ENCODE measurements at places on chromosomes 11 and 22.
A peak's percentile ranks its signal among the peaks of the same experiment; 100 is the strongest.

GRCh38 chr11:115965767-115966504, 461.7 kb upstream of the CADM1 start:
- DNase-seq: no peak
- no peaks in the 10 kb centered on the region for H3K4me1 ChIP-seq
- H3K27ac ChIP-seq: no peak overlapping the region
- no peaks in the 10 kb centered on the region for H3K27me3 ChIP-seq
- H3K36me3 ChIP-seq: peaks cover 4% of the 10 kb centered on the region
- H3K4me3 ChIP-seq: no peak overlapping the region

DNA sequence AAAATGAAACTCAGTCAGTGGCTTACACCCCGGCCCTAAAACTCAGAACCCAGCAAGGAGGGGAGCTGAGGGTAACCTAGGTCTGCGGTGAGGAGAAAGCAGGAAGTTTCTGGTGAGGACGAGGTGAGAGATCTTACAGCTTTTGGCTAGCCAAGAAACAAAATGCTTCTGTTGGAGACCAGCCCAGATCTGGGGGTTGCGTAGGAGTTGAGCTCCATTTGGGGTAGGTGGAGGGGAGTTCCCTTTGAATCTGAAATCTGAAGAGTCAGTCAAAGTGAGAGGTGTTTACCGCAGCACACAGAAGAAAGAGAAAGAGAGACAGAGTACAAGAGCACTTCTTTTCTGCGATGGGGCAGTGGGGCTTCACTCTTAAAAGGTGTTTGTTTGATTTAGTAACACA, 29.6 kb downstream of the EHF start:
- H3K4me1 ChIP-seq: peaks cover 25% of the 10 kb centered on the region
- DNase-seq: peak; percentile 92
- H3K27ac ChIP-seq: peak overlapping the region; percentile 18
- H3K36me3 ChIP-seq: peaks cover 5% of the 10 kb centered on the region
- H3K4me3 ChIP-seq: peak overlapping the region; percentile 44

DNA sequence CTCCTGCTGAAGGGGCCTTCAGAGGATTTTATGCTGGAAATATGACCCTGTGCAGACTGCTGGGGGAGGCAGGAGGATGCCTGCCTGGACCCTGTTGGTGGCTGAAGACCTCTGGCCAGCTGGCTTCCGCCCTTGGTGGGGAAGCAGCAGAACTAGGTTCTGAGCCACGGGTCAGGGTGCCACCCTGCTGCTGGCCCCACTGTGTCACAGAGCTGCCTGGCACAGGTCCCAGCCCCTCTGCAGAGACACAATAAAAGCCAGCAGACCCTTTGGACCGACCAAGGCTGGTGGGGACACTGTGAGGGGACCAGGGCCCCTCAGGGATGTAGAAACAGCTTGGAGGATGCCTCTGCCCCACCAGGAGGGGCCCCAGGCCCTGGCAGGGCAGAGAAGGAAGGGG, 6.9 kb upstream of the SREBF2 start:
- H3K27me3 ChIP-seq: no peaks in the 10 kb centered on the region
- no peaks in the 10 kb centered on the region for H3K36me3 ChIP-seq
- no peak for DNase-seq
- peaks cover 31% of the 10 kb centered on the region for H3K4me1 ChIP-seq

DNA sequence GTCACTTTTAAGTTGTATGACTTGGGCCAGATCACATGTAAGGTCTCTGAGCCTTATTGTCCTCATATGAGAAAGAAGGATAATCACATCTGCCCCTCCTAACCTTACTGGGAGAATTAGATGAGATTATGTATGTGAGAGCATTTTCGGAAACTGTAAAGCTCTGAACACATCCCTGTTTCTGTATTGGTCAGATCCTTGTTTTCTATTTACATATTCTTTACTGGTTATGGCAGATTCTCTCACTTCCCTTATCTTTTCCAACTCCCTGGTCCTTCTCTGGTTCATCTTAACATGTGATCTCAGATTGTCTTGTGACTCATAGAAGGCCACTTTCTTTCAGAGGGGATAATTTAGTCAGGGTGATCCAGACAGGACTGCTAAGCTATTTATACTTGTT, 41.8 kb downstream of the CCDC81 start:
- H3K27me3 ChIP-seq: no peaks in the 10 kb centered on the region
- DNase-seq: no peak
- no peak overlapping the region for H3K27ac ChIP-seq
- no peaks in the 10 kb centered on the region for H3K4me1 ChIP-seq

- H3K4me1 ChIP-seq: no peaks in the 10 kb centered on the region
- no peaks in the 10 kb centered on the region for H3K36me3 ChIP-seq
- H3K27ac ChIP-seq: no peak overlapping the region
- no peak for DNase-seq
- H3K4me3 ChIP-seq: no peak overlapping the region
These were observed 105.3 kb downstream of the MORC2 start for GRCh38 chr22:30863081-30863833.

GRCh38 chr22:39808081-39808480, 85.5 kb downstream of the ENTHD1 start:
- H3K4me3 ChIP-seq: no peak overlapping the region
- DNase-seq: no peak
- H3K27ac ChIP-seq: no peak overlapping the region
- peaks cover 36% of the 10 kb centered on the region for H3K27me3 ChIP-seq
- H3K4me1 ChIP-seq: peaks cover 6% of the 10 kb centered on the region

DNA sequence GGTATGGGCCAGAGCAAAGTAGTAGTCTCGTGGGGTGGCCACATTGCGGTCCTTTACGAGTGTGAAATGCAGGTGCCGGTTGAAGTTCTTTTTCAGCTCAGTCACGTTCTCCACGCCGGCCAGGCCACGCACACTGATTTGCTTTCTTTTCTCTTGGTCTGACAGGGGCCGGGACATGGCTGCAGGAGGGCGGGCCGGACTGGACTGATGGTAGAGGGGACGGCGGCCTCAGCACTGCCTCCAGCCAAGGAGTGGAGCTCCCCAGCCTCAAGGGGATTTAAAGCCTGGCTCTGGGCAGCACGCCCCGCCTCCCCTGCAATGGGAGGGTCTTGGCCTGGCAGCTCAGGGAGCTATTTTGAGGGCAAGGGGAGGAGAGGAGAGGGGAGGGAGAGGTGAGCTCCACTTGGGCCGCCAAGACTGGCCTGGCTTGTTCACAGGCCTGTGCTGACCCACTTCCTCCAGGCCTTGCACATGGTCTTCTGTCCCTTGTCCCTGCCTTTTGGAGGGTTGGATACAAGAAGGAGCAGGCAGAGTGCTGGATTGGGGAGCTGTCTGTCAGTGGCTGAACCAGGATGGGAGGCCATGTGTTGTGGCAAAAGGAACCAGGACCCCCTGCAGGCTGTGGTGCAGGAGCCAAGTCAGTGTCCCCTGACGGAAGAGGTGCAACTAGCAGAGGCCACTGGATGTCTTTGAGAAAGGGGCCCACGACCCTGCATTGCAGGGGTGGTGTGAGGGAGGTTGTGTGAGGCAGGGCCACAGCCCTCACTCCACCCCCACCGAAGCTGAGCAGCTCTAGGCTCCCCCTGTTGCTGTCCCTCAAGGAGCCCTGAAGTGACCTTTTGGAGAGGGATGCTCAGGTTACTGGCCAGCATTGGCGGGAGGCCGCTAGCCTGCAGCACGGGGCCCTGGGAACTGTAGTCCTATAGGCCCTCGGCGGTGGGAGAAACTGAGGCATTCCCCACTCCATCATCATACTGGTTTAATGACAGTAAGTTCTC, at the start of gene PYGM:
Gene PYGM (minus strand): TSS at position 253 of the 998 bp plus-strand sequence. CDS start 76 bp downstream, at position 177.
- peaks cover 54% of the 10 kb centered on the region for H3K4me1 ChIP-seq
- H3K36me3 ChIP-seq: peaks cover 14% of the 10 kb centered on the region
- peak within 1 kb of the TSS; percentile 55 for H3K4me3 ChIP-seq
- H3K27me3 ChIP-seq: no peaks in the 10 kb centered on the region
- peak; percentile 60 for DNase-seq

DNA sequence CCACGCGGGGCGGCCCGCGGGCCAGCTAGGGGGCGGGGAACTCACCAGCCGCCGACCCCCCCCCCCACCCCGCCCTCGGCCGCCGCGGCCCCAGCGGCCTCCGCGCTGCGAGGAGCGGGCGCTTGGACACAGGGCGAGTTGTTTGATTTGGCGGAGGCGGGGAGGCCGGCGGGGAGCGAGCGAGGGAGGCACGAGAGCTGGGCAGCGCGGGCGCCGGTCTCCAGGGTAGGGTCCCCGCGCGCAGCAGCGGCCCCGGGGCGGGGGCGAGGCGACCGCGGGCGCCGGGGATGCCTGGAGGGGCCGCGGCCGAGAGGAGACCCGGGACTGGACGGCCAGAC, 64.4 kb downstream of the NAV2 start:
- no peak for DNase-seq
- H3K4me1 ChIP-seq: no peaks in the 10 kb centered on the region
- H3K4me3 ChIP-seq: no peak overlapping the region
- H3K27me3 ChIP-seq: peaks cover 60% of the 10 kb centered on the region

GRCh38 chr11:5937868-5938602, 4.0 kb upstream of the OR56A3 start:
- H3K4me1 ChIP-seq: no peaks in the 10 kb centered on the region
- H3K27ac ChIP-seq: no peak overlapping the region
- H3K36me3 ChIP-seq: no peaks in the 10 kb centered on the region
- peaks cover 14% of the 10 kb centered on the region for H3K27me3 ChIP-seq
- H3K4me3 ChIP-seq: no peak overlapping the region

DNA sequence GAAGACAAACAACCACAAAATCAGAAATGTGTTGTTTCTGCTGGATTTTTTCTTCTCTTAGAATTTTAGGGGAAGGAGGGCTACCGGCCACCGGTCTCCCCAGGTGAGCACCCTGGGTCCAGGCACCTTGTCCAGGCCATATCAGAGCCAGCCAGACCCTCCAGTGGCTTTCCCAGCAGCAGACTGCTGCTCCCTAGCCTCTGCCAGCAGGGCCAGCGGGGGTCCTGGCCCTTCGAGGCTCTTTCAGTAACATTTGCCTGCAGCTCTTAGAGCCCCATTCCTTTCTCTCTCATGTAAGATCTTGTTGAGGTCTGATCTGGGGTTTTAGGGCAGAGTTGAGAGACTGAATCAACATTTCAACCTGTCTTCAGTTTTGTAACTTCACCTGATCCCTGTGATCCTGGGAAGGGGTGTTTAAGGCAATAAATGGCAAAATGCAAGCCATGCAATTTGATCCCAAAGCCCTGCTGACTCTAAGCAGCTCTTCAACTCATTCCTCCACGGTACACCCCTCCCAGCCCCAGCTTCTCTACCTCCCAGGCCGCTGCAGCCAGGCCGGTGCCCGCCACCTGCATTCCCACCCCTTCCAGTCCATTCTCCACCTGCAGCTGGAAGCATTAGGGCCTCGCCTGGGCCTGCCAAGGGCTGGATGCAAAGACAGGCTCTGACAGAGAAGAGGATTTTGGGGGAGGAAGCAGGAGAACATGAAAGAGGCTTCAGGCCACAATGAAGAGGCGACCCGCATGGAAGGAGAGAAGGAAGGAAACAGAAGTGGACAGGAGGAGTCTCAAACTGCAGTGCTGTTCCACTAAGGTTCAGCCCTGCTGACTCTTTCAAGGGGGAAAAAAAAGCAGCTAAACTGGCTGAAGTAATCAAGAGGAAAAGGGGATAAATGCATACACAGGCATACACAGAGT, 113.0 kb upstream of the FGF3 start:
- H3K27me3 ChIP-seq: peaks cover 8% of the 10 kb centered on the region
- no peaks in the 10 kb centered on the region for H3K4me1 ChIP-seq
- DNase-seq: peak; percentile 18
- no peak overlapping the region for H3K4me3 ChIP-seq
- H3K36me3 ChIP-seq: no peaks in the 10 kb centered on the region

GRCh38 chr11:86313793-86314192, 11.8 kb downstream of the HIKESHI start:
- H3K27me3 ChIP-seq: no peaks in the 10 kb centered on the region
- H3K4me1 ChIP-seq: peaks cover 37% of the 10 kb centered on the region
- DNase-seq: no peak
- no peak overlapping the region for H3K4me3 ChIP-seq
- peak overlapping the region; percentile 60 for H3K27ac ChIP-seq

DNA sequence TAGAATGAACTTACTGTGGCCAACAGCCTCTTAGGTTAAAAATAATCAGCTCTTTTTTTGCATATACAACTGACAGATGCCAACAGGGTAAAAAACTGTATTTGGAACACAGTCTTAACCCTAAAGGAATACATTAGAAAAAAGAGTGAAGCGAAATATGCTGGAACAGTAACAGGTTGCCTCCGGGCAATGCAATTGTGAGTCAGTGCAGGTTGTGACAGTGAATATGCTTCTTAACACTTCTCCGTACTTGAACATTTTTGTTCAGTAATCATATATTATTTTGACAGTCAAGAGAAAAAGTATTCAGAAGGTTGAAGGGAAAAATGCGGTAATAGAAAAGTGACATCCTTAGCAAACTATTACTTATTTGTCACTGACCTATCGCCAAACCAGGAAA, 98.5 kb downstream of the DBX1 start:
- H3K27me3 ChIP-seq: peaks cover 8% of the 10 kb centered on the region
- H3K4me3 ChIP-seq: no peak overlapping the region
- no peaks in the 10 kb centered on the region for H3K36me3 ChIP-seq
- no peak for DNase-seq

- H3K27me3 ChIP-seq: no peaks in the 10 kb centered on the region
- no peak overlapping the region for H3K4me3 ChIP-seq
- H3K27ac ChIP-seq: peak overlapping the region; percentile 22
- no peak for DNase-seq
- H3K36me3 ChIP-seq: no peaks in the 10 kb centered on the region
These were observed 87.6 kb upstream of the PICALM start for GRCh38 chr11:86156397-86156955.

GRCh38 chr11:128553662-128554362, 33.5 kb downstream of the ETS1 start:
- H3K36me3 ChIP-seq: no peaks in the 10 kb centered on the region
- peak overlapping the region; percentile 87 for H3K4me3 ChIP-seq
- H3K27me3 ChIP-seq: no peaks in the 10 kb centered on the region
- peaks cover 50% of the 10 kb centered on the region for H3K4me1 ChIP-seq

DNA sequence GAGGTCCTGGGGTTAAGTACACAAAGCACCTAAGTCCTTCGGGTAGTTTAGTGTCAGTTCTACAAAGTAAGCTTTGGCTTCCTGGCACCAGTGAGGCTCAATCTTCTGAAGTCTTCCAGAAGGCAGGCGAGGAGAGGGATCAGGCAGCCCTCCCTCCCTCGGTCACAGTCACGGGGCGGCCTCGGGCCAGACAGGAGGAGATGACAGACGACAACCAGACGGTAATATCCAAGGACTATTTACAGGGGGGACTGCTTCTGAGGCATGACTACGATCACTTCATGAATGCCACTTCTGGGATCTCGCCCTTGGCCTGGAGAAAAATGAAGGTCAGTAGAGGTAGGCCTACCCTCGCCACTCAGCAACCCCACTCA, 383 bp upstream of the TMEM223 start:
- H3K27me3 ChIP-seq: no peaks in the 10 kb centered on the region
- peaks cover 32% of the 10 kb centered on the region for H3K36me3 ChIP-seq
- peak overlapping the region; percentile 88 for H3K27ac ChIP-seq
- no peak for DNase-seq
- H3K4me1 ChIP-seq: peaks cover 34% of the 10 kb centered on the region
- peak overlapping the region; percentile 88 for H3K4me3 ChIP-seq

GRCh38 chr11:26947904-26948639, 45.8 kb upstream of the FIBIN start:
- peaks cover 5% of the 10 kb centered on the region for H3K36me3 ChIP-seq
- H3K27ac ChIP-seq: no peak overlapping the region
- no peaks in the 10 kb centered on the region for H3K4me1 ChIP-seq
- no peak for DNase-seq
- no peak overlapping the region for H3K4me3 ChIP-seq
- H3K27me3 ChIP-seq: no peaks in the 10 kb centered on the region

GRCh38 chr11:35307221-35307621, 112.1 kb downstream of the SLC1A2 start:
- no peaks in the 10 kb centered on the region for H3K27me3 ChIP-seq
- H3K4me3 ChIP-seq: no peak overlapping the region
- H3K27ac ChIP-seq: no peak overlapping the region
- H3K36me3 ChIP-seq: peaks cover 6% of the 10 kb centered on the region
- no peak for DNase-seq
- peaks cover 22% of the 10 kb centered on the region for H3K4me1 ChIP-seq

- H3K27me3 ChIP-seq: peaks cover 9% of the 10 kb centered on the region
- no peaks in the 10 kb centered on the region for H3K36me3 ChIP-seq
- H3K4me3 ChIP-seq: no peak overlapping the region
- DNase-seq: no peak
These were observed 35.9 kb upstream of the POU2AF1 start for GRCh38 chr11:111414936-111415335.
